T-helper 2 cell treated with Interferon-gamma antibody and Interleukin-4, amounts not matched to agents 5 μg/mL and 100 μg/mL, for 36 hours (primary cell): ENCODE measurements at places on chromosomes 1 and 21.
A peak's percentile ranks its signal among the peaks of the same experiment; 100 is the strongest.

DNA sequence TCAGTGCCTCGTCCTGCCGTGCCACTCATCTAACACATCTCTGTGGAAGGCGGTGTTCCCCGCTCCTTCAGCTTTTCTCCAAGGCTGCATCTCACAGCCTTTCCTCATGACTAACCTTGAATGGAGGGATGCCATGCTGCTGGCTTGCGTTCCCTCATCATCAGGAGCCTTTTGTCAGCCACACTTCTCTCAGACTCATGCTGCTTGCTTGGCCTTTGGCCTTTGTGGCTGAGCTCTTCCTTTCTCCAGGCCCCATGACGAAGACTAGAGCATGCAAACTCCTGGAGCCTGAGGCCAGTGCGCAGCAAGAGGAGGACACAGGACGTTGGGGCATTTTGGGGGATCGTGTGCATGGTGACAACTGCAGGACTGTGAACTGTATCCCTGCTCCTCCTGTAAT lies 70.8 kb downstream of the SYT2 start:
- DNase-seq: no peak

DNA sequence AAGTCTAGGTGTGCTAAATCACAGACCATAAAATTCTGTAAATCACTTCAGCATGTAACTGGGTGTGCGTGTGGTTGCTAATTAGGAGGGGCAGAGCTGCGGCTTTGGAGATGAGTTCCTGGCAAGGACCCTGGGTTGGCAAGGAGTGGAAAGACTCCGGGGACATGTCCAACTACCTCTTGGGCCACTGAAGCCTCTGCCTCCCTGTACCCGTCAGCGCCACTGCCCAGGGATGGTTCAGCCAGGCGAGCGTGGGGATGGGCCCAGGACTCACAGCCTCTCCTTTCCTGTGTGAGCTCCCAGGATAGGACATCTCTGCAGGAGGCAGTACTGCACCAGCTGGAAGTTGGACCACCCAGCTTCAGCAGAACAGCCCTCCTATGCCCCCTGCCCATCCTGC lies 386.4 kb upstream of the VAMP3 start:
- no peak for DNase-seq

DNA sequence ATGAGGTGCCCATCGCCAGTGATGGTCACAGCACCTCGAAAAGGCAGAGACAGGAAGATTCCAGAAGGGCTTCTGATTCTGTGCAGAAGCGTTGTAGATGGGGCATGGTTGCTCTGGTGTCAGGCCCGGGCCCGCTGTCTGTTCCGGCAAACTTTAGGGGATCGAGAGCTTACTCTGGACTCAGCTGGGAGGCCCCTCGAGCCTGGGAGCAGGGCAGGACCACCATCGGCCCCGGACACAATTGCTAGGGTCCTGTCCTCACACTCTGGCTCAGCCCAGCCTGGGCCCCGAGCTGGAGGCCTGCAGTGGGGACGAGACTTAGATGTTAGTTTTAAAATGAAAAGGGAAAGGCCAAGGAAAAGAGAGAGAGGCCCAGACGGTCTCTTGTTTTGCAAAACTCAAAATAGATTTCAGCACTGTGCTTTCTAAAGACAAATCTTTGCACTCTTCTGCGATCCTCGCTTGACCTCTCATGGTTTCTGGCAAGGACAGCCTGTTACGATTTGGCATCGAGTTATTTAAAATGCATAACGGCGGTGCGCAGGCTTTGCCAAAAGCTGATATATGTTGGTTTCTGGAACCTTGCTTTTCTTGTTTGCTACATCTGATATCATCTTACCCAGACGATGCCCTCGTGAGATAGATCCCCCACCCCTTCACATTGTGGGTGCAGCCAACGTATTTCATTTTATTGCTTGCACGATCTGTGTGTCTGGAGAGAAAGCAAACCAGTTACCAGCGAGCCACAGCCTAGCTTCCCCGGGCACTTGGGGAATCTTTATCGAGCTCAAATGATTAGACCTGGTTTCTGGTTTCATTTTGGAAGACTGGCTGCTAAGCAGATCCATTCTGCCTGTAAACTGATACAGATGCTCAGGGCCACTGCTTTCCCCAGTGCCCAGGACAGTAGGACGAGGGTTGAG lies 58.0 kb downstream of the PRDM16 start:
- DNase-seq: no peak

DNA sequence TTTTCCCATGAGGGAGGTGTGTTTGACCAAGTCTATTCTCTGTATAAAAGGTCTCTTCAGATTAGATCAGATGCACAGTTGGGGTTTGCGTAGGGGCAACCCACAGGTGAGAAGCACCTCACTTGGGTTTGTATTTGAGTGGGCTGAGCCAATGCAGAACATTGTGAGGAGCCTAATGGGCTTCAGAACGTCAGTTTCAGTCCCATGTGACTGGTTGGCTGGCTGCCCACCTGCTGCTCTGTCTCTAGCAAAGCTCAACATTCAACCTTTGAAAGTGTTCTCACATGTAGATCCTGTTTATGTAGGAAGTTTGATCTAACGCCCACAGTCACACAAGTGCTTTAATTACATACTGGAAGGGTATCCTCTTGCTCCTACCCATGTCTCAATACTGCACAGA lies 105.5 kb downstream of the FASLG start:
- DNase-seq: no peak

DNA sequence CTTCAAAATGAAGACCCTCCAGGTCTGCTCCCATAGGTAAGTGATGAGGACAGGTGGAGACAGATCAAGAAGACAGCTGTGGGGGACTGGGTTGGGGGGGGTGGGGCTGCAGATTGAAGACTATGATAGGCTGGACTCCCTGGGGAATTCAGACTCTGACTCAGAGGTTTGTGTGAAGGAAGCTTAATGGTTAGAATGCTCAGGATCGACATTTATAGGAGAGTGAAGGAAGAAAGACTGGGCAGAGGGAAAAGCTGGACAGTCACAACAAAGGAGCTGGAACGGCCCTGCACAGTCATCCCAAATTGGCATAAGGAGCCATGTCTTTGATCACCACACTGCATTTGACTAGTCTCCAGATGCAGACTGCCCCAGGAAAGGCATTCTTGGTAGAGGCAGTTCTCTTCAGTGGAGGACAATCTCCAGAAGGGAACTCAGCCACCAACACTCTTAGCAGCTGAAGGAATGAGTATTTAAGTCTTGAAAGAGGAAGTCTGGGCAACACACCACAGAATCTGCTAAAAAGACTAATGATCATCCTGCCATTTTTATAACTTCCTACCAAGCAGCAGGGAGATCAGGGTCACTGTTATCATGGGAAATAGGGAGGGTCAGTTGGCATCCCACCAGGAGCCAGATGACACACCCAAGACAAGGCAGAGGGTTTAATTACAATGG lies 120.0 kb upstream of the ZC3H11B start:
- no peak for DNase-seq

GRCh38 chr1:205440476-205441317 lies 15.1 kb downstream of the BLACAT1 start:
- peak; percentile 62 for DNase-seq

DNA sequence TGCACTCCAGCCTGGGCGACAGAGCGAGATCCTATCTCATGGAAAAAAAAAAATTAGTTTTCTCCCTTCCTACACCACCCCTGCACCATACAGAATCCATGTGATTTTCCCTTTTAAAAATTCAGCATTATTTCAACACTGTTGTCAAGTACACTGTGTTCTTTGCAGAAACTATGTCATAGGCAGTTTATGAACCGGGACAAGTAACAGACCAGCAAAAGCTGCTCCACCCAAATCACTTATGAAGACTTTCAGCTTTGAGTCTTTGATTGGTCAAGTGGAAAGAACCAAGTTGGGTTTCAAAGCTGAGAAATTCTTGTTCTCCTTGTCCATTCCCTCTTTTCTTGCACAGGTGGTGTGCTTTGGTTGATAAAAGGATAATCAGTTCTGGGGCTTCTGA lies 173.0 kb downstream of the CDC7 start:
- no peak for DNase-seq

DNA sequence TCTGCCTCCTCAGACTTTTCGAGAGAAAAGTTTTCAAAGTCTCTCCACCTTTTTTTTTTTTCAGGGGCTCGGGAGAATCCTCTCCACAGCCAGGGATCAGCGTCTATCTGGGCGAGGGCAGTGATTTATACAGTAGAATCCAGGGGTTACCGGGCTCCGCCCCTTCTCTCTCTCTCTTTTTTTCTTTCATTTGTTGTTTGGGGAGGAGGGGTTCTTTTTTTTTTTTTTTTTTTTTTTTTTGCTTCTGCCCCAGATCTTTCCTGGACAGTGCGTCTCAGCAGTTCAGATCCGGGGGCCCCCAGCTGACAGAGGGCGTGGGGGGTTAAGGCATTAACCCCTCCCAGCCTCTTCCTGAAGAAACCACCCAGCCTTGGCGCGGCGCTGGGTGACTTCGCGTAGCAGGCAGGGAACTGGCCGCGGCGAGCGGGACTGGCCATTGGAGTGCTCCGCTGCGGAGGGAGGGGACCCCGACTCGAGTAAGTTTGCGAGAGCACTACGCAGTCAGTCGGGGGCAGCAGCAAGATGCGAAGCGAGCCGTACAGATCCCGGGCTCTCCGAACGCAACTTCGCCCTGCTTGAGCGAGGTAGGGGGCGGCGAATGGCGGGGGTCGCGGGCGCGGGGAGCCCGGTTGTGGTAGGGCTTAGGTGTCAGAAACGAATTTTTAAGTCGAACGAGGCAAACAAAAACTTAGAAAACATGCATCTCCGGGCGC lies at the start of gene S1PR1:
S1PR1 (plus strand) TSS at position 504 of the 713 bp plus-strand sequence. CDS start 1,966 bp downstream, outside the sequence.
- DNase-seq: peak; percentile 70

DNA sequence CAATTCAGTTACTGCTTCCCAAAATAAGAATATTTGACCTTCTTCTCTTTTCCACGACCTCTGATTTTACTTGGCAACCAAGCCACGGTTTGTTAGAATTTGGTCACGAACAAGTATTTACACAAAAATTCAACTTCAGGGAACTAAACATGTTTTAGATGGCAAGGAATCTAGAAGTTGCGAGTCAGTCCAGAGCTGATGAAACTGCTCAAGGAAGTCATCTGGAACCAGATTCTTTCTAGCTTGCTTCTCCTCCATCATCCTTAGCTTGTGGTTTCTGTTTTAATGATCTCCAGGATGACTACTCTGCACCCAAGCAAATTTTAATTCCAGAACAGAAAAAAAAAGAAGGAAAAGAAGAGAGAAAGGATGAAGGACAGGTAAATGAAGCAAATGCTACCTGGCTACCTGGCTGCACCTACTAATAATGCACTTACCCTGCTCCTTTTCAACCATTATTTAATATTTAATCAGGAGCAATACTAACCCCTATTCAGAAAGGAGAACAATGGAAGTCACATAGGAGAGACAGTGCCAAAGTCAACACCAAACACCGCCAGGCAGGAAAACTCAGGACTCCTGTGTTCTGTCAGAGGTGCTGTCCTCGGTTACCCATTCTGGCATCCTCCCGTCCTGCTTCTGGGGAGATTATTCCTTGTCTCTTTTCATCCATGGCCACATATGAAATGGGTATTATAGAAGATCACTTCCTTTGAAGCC lies 54.2 kb upstream of the RGS7 start:
- DNase-seq: no peak

DNA sequence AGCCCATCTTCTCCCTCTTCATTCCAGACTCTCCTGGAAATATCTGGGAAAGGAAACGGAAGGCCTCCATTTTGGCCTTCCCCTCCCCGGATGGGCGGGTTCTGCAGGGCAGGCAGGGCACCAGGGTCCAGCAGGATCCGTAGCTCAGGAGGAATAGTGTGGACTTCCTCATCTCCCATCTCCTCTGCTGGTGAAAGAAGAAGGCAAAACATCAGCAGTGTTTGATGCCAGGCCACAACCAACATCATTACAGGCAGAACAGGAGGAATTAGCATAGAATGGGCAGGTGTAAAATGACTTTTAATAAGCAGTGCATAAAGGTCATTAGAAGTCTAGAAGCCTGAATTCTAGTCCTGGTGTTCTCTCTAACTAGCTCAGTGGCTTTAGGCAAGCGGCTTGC lies 165.9 kb downstream of the TGFBR3 start:
- DNase-seq: no peak

- DNase-seq: no peak
These were observed 215.8 kb upstream of the JUN start for GRCh38 chr1:58999676-59000075.

DNA sequence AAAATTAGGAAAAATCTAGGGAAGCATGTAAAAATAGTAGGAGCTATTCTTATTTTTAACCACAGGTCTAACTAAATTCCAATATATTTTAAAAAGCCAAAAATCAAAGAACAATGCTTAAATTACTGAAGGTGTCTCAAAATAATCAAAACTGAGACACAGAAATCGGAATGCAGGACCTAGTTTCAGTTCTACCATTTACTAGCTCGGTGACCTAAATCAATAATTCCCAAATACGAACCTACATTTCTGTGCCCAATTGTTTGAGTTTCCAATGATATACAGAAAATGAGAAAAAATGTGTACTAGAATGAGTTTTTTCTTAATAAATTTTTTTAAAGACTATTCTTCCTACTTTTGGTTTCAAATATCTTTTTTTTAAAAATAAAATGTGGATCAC lies 37.4 kb downstream of the ANKRD13C start:
- DNase-seq: no peak

DNA sequence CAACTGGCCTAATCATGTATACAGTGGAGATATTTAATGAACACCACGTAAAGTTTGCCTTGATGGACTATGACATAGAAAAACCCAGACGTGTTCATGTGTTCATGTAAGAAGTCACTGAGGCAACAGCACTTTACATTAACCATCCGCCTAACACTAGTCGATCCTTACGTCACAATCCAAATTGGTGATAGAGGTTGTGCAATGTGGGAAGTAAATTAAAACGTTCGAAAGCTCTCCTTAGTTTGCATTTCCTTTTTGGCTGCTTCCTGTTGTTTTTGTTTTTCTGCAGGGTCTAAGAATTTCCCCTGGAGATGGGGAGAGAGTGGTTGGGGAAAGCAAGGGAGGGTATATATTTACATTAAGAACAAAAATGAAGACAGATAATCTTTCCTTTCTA lies 587.5 kb upstream of the ADGRL2 start:
- DNase-seq: no peak

DNA sequence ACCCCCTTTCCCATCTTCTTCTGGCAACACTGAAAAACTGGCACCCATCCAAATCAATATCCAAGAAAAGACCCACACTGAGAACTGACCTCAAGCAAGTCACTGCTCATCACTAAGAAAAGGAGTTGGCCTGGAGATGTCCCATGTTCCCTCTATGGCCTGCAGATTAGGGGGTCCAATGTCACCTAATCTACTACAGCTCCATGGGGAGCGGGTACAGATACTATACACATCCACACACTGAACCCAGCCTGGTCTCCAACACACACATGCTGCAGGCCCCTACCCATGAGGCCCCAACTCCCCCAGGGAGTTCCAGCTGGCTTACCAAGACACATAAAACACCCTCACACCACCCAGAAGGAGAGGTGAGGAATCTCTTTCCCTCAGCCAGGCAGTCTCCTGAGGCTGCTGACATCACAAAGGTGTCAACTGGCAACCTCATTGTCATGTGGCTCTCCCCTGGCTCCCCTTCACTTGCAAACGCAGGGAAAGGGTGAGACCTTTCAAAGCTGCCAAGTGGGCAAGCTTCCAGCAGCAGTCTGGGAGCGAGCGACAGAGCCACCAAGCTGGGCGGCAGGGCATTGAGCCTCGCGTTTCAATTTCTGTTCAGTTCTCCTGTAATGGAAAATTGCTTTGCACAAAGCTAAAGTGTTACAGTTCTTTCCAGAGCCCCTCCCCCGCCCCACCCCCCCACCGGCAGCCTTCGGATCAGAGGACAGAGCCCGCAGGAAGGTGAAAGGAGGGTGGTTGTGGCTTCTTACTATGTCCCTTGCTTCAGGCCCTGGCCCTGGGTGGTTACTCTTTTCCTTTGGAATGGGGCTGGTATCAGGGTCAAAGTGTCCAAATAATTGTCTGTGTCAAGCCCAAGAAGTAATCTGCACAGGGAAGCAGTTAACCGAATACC lies at the start of gene LRRC52:
LRRC52 (plus strand) TSS at position 469 of the 907 bp plus-strand sequence; CDS start at position 766, 297 bp downstream.
- no peak for DNase-seq
